NCI-H187 (cell line): ENCODE measurements at places on chromosomes 3 and 15.

DNA sequence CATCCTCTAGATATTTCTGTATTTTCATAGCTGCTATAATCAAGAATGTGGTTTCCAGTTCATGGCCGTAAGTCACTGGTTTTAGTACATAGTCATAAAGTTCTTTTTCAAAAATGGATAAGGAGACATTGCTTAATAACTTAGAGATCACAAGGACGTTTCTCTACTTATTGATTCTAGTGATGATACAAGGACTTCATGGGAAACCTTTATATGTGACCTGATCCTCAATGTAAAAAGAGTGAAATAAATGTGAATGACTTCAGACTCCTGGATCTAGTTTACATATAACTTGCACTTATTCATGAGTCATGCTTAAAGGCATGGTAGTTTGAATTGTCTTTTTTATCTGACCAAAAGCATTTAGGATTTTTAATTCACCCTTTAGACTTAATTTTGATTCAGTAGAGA lies 35.2 kb downstream of the TSC22D2 start:
- DNase-seq, result no peak

DNA sequence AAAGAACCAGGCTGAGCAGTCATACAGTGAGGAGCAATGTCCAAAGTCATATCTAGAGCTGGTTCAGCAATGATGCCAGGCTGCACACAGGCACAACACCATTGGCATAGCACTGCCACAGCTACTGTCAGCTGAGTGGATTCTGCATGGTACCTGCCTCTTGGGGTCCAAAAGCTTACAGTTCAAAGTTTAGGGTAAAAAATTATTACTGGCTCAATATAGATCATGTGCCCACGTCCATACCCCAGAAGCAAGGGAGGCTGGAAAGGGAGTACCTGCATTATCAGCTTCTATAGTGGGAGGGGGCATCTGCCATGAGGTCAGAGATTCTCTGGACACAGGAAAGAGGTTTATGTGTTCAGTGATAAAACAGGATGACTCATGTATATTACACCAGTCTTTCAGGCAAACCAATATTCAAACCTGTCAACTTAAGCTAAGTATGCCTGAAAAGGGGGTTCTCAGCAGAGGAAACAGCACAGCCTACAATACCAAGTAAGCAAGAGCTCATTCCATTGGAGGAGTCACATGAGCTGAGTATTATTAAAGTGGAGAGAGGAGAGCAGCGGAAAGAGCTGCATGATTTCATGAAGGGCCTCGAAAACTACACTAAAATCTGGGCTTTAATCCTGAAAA lies 99.0 kb downstream of the ANO10 start:
- no peak for DNase-seq

GRCh38 chr3:50819882-50820281 lies 145.2 kb downstream of the DOCK3 start:
- no peak for DNase-seq

- no peak for DNase-seq
Measured at GRCh38 chr3:23711916-23712494, 93.8 kb upstream of the UBE2E1 start.

- DNase-seq, result no peak
Measured at GRCh38 chr15:83208367-83208661, 691 bp upstream of the HDGFL3 start.

DNA sequence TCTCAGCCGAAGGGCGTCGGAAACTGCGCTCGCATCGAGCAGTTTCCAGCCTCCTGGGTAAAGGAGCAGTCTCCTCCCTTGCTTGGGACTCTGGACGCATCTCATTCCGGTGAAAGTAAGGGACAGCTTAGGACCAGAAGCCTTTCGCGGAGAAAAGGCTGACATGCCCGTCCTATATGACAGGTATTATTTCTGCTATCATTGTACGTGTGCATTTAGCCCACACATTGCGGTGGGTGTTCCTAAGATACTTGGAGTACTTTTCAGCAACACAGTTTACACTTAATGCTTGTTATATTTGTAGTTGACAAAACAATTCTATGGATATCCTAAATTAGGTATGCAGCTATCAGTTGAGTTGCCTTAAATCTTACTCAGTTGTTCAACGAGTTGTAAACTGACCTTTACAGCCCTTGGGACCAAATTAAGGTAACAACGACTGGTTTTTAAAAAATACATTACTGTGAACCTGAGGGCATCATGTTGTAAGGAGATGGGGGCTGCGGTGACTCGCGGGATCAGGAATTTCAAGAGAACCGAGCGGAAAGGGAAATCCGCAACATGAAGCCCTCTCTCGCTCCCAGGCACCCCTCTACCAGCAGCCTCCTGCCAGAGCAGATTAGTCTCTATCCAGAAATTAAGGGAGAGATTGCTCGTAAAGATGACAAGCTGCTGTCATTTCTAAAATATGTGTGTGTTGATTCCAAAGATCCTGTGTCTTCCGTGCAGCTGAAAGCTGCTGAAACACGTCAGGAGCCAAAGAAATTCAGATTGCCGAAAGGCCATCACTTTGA lies 632 bp upstream of the COPS2 start:
- no peak for DNase-seq

DNA sequence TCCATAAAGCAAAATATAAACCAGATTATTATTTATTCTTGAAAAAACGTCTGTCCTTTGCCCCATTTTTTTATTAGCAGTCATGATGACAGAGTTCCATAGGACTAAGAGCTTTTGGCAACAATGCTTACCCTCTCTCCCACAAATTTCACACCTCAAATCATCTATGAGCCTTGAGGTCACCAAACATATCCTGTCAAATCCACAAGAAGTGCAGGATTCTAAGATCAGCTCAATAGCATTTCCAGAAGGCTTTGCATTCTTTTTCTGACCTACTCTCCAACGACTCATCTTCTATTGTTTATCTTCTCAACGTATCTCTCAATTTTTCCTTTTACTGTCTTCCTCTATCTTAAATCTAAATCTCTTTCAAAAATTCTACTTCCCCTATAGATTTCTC lies 619.1 kb upstream of the BCHE start:
- no peak for DNase-seq

DNA sequence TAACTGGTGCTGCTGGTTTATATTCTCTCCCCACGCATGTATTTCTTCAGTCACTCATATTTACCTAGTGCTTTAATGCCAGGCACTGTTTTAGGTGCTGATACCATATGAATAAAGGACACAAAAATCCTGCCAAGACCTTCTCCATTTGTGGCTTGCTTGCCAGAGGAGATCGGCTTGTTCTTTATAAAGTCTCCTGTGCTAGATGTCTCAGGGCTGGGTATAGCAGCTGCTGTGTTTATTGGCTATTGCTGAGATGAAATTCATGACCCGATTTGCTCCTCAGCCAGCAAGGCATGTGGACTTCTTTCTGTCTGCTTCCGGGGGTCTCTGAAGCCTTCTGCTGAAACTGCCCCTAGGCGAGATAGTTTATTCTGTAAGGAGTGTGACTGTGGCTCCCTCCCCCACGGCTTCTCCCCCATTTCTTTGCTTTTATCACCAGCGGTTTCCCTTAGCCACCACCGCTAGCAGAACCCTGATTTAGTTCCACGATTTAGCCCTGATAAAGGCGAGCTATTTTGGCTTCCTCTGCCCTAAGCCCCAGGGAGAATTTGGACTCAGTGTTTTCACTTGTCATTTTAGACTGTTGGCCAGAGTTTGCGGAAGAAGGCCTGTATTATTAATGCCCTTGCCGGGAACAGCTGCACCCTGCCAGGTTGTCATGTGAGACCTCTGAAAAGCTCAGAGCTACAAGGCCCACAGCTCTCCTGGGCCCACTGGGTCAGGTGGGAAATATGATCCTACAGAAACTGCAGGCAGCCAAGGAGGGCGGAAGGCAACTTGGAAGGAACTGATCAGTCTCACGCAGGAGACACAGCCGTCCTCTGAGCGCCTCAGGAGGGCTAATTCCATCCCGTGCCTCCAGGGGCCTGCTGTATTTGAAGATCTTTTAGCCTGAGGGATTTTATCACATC lies 46.8 kb downstream of the ST6GAL1 start:
- DNase-seq, result peak; percentile 63

DNA sequence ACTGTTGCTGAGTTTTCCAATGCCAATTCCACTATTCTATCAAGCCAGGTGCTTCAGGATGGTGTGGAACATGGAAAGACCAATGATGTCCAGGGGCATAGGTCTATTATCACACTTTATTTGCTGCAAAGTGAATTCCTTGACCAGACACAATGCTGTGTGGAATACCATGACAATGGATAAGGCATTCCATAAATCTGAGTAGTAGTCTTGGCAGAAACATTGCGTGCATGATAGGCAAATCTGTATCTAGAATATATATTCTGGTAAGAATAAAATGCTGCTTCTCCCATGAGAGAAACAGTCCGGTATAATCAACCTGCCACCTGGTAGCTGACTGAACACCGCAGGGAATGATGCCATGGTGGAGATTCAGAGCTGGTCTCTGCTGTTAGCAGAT lies 70.0 kb upstream of the ALDH1A3 start:
- DNase-seq, result no peak

DNA sequence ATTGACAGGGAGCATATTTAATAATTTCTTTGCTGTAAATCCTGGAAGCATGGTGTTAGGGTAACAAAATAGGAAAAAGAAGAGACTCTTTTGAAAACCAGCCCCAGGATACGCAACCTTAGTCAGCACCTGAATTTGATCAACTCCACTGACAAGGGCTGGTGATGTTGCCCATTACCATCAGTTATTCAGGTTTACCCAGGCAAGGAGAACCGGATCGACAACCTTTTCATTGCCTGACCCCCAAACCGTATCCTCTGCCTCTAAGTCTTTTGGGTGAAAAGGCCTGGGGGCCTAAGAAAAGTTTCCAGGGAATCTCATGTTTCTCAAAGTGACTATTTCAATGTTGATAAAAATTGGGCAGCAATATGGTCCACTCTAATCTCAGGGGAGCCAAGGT lies 313.3 kb downstream of the KBTBD8 start:
- no peak for DNase-seq

DNA sequence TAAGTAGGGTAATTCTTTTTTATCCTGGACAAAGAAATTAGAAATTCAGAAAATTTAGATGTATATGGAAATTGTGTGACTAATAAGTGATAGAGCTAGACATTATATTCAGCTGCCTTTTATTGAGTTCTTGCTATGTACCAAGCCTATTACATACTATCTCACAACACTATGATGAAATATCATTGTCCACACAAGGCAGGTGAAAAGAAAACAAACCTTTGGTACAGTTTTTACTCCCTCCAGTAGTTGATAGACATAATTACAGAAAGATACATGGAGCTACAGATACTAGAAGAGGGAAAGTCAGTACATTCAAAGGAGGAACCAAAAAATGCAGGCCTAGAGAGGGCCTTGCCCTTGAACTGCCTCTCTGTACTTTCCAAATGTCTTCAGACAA lies 4.8 kb downstream of the IQCH start:
- DNase-seq, result no peak

GRCh38 chr3:65676580-65676979 lies 362.1 kb downstream of the MAGI1 start:
- DNase-seq, result no peak

DNA sequence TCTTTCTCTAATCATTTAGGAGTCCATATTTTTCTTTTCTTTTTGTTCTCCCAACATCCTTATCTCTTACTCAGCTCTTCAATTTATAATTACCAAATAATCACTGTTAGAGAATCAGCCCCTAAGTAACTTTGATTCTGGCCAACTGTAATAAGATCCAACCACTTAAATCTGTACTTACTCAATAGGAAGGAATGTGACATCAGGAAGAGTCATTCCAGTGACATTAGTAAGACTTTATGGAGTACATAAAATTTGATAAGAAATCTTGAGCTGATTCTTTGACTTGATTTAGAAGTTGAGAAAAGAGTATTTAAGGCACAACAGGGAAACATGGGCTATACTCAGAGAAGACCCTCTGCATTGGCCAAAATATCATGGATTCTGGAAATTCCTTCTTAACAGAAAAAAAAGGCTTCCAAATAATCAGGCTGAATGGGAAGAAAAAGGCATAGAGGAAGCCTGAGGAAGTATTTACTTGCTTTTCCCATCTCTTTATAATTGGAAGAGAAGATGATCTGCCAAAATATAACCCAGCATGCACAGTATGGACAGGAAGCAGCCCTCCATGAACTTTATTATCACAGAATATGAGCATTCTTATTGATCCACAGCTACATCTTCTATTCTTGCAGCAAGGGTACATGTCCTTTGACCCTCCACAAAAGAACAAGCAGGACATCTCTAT lies 289.7 kb upstream of the TPRG1 start:
- DNase-seq, result no peak

DNA sequence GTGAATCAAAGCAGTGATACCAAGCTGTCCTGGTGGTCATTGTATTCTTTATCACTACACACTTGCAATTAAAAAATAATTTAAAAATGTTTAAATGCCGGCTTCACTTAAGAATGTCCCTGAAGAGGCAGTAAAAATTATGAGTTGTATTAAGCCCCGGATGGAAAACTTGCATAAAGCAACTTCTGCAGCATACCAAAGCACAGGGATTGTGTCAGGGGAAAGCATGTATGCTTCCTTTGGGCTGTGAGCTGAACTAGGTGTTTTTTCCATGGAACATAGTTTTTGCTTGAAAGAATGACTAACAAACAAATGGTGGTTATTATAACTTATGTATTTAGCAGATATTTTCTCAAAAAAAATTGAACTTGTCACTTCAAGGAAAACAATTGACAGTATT lies 143.1 kb downstream of the ARNT2 start:
- DNase-seq, result no peak

DNA sequence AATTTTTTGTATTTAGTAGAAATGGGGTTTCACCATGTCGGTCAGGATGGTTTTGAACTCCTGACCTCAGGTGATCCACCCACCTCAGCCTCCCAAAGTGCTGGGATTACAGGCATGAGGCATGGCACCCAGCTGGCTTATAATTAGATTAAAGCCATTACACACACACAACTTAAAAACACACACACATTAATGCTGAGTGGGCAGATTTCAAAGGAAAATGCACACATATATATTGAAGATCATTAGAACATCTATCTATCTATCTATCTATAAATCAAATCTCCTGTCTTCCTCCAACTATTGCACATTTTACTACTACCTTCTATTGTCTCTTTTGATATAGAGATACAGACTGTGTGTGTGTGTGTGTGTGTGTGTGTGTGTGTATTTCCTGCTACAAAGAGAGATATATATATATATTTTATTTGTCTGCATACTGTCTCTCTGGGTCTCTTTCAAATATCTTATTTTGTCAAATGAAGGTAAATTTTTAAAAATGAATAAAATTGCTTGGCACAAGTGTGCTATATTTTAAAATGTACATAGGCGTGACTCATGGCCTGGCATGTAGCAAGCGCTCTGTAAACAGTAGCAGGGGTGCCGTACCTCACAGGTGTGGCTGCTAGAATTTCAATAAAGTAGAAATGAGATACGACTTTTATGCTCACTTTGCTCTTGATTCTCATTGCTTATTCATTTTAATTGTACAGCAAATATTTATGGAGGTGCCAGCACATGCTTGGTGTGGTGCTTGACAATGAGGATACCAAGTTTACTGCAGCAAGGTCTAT lies 655.8 kb downstream of the AGBL1 start:
- no peak for DNase-seq

DNA sequence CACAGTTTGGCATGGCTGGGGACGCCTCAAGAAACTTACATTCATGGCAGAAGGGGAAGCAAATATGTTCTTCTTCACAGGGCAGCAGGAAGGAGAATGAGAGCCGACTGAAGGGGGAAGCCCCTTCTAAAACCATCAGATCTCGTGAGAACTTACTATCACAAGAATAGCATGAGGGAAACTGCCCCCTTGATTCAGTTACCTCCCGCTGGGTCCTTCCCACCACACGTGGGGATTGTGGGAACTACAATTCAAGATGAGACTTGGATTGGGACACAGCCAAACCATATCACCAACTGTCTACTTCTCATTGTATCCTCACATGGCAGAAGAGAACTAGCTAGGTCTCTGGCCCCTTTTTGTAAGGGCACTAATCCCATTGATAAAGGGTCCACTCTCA lies 30.5 kb downstream of the CCDC32 start:
- DNase-seq, result no peak
